ENCODE measurements at places on chromosomes 11 and 22.

DNA sequence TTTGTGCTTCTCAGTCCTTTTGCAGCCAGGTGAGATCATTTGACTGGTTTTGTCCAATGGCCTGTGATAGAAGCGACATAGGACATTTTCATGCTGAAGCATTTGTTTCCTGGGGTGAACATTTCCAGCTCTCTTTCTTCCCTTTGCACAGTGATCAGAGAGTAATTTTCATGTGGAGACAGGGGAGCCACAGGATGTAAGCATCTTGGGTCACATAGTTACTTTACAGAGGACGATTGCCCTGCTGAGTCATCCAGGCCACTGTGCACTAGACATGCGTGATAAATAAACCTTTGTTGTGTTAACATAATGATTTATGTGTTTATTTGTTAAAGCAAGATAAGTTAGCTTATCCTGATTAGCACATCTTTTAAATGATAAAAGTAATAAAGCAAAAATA, 263.5 kb upstream of the CCDC179 start:
- DNase-seq = no peak

DNA sequence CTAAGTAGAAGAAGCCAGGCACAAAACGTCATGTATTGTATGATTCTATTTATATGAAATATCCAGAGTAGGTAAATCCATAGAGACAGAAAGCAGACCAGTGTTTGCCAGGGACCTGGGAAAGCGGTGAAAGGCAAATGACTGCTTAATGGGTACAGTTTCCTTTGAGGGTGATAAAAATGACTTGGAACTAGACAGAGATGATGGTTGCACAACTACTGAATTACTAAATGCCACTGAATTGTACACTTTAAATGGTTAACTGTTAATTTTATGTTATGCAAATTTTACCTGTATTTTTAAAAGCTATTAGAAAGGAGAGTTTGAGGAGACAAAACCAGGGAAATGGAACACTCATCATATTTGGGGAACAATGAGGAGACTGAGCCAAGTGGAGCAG, 61.8 kb upstream of the USP47 start:
- no peak for DNase-seq

DNA sequence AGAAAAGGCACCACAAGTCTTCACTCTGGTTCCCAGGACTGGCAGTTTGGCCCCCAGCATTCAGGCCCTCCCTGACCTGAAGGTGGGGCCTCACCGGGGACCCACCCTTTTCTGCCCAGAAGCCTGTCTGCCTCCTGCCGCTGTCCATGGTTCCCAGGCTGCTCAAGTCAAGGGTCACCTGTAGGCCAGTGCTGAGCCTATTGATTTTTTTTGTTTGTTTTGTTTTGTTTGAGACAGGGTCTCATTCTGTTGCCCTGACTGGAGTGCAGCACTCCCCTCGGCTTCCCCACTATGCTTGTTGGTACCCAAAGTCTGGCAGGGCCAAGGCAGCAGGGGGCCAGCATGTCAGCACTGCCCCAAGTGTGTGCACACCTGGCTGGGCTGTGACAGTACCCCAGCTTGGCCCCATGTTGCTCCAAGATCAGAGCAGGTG, 11.0 kb upstream of the MED17 start:
- DNase-seq = no peak

DNA sequence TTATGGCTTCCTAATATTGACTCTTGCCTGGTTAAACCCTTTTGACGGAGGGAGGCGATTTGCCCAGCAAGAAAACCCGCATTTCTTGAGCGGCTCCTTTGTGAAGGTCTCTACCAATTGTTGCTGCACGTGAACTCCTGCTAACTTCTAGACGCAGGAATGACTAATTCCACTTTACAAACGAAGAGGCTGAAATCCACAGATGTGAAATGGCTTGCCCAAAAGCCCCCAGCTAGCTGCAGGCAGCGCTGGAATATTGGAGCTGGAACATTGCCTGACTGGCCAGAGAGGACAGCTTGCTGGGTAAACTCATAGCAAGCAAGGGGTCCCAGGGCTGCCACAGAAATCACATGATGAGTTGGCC, 542 bp downstream of the GCAT start:
- no peak for DNase-seq

- DNase-seq = no peak
Observed at GRCh38 chr11:132623511-132623910, 908.8 kb downstream of the OPCML start.

DNA sequence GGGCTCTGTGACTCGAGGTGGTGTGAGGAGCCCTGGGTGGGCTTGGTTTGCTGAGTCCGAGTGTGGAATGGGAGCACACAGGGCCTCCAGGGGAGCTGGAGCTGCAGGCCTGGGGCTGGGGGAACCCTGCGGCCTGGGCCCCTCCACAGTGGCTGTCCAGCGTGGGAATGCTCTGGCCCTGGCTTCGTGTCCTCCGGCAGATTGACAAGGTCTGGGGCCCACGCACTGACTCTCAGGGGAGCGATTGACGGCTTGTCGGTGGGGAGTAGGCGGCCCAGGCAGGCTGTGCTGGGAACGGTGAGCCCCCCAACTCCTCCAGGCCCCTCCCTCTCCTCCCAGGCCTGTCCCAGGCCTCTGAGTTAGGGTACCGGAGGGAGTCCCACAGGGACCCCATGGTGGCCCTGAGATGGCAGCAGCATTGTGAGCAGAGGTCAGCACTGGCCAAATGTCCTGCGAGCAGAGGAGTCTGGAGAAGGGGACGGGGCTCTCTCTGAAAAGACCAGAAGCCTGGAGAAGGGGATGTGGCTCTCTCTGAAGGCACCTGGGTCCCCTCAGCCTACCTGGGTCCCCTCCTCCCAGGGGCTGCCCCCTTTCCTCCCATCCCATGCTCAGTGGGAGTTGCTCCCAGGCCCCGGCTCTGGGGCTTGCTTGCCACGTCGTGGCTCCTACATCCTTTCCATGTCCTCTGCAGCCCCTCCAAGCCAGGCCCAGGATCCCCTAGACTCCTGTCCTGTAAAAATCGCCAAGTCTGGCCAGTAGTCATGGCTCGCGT, 23.8 kb upstream of the MYEOV start:
- no peak for DNase-seq

DNA sequence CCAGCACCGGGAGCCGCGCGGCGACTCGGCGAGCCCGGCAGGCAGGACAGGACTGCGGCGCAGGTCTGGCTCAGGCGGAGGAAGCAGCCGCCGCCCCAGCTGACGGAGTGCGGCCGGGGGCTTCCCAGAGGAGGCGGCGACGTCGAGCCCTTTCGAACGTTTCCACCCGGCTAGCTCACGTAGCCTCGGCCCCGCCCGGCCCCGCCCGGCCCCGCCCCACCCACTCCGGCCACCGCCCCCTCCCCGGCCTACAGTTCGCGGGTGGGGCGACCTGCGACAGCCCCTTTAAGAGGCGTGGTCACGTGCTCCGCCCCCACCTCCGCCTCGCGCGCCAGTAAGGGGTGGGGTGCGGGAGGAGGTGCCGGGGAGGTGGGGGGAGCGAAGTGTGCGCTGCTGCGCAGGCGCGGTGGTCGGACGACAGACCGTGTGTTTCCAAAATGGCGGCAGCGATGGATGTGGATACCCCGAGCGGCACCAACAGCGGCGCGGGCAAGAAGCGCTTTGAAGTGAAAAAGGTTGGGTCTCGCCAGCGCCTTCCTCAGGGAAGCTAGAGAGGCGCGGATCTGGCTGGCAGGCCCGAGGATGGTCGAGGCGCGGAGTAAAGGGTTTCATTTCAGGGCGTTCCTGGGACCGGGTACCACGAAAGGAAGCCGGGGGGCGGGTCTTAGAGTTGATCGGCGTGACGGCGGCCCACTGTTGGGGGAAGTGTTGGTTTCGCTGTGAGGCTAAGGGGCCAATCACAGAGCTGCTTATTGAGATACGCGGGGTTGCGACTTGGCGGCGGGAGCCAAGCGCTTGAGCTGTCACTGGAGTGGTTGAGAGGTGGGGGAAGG, at the start of gene RBX1:
TSS of gene RBX1 (plus strand) at position 417 of the 833 bp plus-strand sequence. CDS start at position 438, 21 bp downstream.
- DNase-seq = peak; percentile 99

GRCh38 chr11:73172992-73173656, 31.0 kb upstream of the FCHSD2 start:
- DNase-seq = no peak

All from ecto neural progenitor cell (in vitro differentiated cells).